Activated CD4-positive, alpha-beta T cell treated with anti-CD3 and anti-CD28 coated beads for 4 hours (primary cell): ENCODE measurements at places on chromosomes 5 and 9.

- DNase-seq = no peak
Measured at GRCh38 chr5:176447591-176447977, 601 bp upstream of the FAF2 start.

DNA sequence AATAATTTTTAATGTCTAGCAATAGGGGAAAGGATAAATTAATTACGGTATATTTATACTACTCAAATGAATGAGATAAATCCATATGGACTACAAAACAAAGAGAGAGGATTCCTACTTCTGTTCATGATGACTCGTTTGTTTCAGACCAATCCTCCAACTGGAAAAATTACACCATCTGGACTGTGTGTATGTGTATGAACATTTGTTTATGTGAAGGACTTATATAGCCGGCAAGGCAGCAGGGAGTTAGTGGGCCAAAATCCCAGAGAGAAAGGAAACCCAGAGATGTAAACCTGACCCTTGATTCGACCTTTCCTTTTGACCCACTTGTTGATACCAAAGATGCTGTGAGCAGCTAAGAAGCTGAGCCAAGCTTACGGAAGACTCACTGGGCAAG is 20.1 kb downstream of the PDE6A start:
- DNase-seq = no peak

DNA sequence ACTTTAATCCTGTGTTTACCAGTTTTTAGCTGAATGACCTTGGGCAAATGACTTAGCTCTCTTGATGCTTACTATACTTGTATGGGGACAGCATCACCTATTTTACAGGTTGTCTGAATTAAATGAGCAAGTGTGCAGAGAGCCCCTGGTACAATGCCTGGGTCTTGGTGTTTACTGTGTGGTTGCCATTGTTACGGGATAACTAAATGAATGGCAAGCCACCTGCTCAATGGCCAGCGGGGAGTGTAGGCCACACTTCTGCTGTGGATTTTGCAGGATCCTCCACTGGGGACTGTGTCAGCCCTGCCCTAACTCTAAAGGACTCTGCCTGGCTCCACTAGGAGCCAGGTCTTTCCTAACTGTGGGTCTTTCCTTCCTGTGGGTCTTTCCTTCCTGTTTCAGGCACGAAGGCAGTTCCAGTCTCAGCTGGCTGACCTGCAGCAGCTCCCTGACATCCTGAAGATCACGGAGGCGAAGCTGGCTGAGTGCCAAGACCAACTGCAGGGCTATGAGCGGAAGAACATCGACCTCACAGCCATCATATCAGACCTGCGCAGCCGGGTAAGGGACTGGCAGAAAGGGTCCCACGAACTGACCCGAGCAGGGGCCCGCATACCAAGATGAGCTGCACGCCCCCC is 10.3 kb upstream of the GLE1 start:
- DNase-seq = no peak

- DNase-seq = no peak
Measured at GRCh38 chr5:43061352-43062075, 21.4 kb upstream of the ANXA2R start.

- no peak for DNase-seq
Measured at GRCh38 chr5:32753051-32753450, 41.9 kb downstream of the NPR3 start.
